PC-3 (cell line): ENCODE measurements at places on chromosomes 12 and 14.

DNA sequence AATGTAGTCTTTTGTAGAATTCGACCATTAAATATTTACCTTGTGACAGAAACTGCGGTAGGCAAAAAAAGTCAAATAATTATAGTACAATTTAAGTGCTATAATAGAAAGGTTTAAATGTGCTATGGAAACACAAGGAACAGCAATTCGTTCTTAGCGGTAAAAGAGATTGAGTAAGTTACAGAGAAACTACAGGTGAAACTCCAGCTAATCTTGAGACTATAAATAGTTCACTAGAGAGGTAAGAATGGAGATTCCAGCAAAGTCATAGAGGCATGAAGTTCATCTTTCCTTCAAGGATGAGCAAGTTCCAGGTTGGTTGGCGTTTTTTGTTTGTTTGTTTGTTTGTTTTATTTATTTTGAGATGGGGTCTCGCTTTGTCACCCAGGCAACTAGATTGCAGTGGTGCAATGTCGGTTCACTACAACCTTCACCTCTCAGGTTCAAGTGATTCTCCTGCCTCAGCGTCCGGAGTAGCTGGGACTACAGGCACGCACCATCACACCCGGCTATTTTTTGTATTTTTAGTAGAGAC lies 878 bp upstream of the R3HDM2 start:
- no peak for DNase-seq

- DNase-seq: peak; percentile 53
These were observed 24.2 kb upstream of the RNASE3 start for GRCh38 chr14:20866963-20867362.

DNA sequence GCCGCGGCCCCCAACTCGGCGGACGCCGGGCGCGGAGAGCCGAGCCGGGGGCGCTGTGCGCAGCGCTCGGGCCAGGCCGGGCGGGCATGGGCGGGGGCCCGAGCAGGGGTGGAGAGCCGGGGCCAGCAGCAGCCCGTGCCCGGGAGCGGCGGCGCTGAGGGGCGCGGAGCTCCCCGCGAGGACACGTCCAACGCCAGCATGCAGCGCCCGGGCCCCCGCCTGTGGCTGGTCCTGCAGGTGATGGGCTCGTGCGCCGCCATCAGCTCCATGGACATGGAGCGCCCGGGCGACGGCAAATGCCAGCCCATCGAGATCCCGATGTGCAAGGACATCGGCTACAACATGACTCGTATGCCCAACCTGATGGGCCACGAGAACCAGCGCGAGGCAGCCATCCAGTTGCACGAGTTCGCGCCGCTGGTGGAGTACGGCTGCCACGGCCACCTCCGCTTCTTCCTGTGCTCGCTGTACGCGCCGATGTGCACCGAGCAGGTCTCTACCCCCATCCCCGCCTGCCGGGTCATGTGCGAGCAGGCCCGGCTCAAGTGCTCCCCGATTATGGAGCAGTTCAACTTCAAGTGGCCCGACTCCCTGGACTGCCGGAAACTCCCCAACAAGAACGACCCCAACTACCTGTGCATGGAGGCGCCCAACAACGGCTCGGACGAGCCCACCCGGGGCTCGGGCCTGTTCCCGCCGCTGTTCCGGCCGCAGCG lies 639 bp downstream of the FZD10 start:
- no peak for DNase-seq

- DNase-seq: no peak
These were observed 226.6 kb upstream of the TMEM260 start for GRCh38 chr14:56352999-56353398.

GRCh38 chr14:81303258-81303935 lies 82.6 kb upstream of the GTF2A1 start:
- peak; percentile 97 for DNase-seq

DNA sequence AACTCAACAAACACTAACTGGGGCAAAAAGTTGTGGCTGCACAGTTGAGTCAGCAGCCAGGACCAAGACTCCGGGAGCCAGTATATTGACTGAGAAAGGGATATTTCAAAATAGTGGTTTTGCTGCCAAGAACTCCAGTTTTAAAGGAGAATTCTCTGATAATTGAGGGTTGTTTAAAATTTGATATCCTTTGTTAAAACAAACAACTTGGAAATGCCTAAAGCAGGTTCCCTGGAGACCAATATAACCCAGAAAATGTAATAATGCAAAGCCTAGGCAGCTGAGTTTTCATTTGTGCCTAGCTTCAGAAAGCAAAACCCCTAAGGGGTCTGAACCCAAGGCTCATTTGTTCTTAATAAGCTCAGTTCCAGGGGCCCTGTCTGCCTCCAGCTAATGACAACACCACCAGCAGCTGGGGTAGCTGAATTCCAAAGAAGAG lies 311.7 kb upstream of the CCDC196 start:
- no peak for DNase-seq

DNA sequence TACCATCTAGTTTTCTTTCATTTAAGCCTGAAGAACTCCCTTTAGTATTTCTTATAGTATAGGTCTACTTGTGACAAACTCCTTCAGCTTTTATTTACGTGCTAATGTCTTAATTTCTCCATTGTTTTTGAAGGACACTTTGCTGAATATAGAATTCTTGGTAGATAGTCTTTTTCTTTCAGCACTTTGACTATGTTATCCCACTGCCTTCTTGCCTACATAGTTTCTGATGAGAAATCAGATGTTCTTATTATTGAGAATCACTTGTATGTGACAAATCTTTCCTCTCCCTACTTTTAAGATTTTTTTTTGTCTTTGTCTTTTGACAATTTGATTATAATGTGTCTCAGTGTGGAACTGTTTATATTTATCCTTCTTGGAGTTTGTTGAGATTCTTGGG lies 5.1 kb upstream of the MIS18BP1 start:
- DNase-seq: no peak

GRCh38 chr12:95337146-95337545 lies 119.5 kb downstream of the VEZT start:
- DNase-seq: no peak

- DNase-seq: no peak
These were observed 8.3 kb upstream of the SERPINA1 start for GRCh38 chr14:94396628-94397225.

- no peak for DNase-seq
These were observed 24.7 kb upstream of the HDAC7 start for GRCh38 chr12:47844264-47845019.

DNA sequence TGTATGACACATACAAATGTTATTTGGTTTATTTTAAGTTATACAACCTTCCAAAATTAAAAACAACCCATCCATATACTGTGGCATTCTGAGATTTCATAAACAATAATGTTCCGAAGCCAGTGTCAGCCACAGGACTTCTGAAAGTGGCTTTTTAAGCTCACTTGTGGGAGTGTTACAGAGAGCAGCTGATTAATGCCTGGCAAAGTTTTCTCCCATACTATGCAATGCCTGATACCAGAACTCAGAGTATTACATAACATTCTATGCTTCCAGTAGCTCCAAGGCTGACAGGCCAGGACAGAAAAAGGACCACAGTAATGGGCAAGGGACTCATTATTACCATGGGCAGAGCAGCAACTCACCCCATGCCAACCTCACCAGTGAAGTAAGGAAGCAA lies 29.3 kb downstream of the NELL2 start:
- DNase-seq: no peak

DNA sequence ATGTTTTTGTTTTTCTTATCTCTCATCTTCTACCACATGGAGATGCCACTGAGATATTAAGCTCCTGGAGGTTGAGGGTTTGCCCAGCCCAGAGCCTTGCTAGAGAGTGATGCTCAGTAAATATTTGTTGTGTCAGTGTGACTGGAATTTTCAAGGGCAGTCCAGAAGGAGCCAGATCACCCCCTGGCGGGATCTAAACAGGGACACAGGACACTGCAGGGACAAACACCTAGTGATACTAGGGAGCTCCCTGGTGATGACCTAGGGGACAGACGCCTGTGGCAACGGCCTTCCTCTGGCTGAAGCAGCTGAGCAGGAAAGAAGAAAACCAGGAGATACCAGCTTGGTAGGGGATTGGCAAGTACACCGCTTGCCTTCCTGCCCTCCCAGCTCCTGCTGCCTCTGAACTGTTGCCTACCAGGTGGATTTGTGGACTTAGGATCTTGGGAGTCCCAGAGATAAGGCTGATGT lies 714.4 kb upstream of the TBX3 start:
- DNase-seq: peak; percentile 86

- DNase-seq: no peak
These were observed 104.9 kb downstream of the GPR135 start for GRCh38 chr14:59360233-59360632.

GRCh38 chr14:83873669-83874068 lies 1656.3 kb upstream of the FLRT2 start:
- DNase-seq: no peak

DNA sequence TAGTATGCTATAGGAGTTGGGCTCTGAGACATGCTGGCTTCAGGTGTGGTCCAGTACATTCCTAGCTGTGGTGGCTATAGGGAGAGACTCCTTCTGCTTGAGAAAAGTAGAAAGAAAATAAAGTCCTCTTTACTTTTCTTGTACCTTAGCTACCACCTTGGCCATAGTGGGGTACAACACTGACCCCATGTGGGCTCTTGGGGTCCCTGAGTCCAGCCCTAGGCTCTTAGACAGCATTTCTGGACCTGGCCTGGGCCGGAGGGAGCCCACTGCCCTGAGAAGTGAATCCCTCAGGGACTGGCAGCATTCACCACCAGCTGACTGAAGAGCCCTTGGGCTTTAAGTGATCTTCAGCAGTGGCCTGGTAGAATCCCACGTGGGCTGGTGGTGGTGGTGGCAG lies 143.1 kb downstream of the SYT10 start:
- no peak for DNase-seq

GRCh38 chr12:31393004-31393550 lies 67.1 kb upstream of the SINHCAF start:
- no peak for DNase-seq

GRCh38 chr14:50741567-50741966 lies 73.5 kb upstream of the SAV1 start:
- DNase-seq: peak; percentile 95

DNA sequence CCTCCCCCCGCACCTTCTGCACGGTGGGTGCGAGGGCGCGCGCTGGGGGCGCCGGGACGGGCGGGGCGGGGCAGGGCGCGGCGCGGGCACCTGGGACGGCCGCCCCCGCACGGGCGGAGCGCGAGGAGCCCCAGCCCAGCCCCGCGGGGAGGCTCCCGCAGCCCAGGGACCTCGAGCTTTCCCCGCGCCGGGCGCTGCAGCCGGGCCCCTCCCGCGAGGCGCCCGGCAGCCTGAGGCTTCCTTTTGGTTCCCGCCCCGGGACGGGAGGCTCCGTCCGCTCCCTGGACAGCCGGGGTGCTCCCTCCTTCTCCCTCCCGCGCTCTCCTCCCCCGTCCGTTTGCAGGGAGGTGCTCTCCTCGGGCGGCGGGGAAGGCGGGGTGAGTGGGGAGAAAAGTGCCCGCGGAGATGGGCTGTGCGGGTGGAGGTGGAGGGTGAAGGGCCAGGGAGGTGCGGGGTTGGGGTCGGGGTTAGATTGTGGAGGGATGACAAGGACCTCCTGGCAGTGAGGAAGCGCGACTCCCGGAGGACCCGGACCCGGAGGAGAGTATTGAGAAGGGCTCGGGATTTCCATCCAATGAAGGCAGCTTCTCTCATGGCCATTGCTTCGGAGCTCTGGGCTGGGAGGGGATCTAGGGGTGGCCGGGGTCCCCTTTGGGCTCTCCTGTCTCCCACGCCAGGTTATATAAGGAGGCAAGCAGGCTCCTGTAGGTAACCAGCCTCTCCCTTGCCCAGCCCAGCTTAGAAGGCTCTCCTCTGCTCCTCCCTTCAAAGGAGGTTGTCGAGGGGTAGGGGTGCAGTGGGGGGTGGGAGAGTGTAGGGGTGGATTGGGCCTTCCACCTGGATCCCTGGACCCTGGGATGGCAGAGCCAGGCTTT lies 645 bp downstream of the JDP2 start:
- no peak for DNase-seq

- peak; percentile 49 for DNase-seq
These were observed 335.2 kb downstream of the DPF3 start for GRCh38 chr14:72558721-72559120.

DNA sequence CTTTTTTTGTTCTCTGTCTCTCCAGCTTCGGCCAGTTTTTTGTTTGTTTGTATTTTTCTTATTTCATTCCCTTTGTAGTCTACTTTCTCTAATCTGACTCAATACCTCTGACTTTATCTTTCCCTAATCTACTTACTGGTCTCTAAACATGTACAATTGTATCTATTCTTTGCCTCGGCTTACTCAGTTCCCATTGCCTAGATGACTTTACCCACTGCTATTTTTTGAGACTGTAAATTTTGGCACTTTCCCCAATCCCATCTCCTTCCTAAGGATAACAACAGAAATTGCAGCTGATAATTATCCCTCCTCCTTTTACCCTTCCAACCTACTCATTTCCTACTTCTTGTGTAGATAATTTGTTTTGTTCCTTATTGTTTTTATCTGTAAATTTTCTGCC lies 511.1 kb downstream of the RPL10L start:
- DNase-seq: no peak
